ENCODE measurements at places on chromosomes 2 and 18.

DNA sequence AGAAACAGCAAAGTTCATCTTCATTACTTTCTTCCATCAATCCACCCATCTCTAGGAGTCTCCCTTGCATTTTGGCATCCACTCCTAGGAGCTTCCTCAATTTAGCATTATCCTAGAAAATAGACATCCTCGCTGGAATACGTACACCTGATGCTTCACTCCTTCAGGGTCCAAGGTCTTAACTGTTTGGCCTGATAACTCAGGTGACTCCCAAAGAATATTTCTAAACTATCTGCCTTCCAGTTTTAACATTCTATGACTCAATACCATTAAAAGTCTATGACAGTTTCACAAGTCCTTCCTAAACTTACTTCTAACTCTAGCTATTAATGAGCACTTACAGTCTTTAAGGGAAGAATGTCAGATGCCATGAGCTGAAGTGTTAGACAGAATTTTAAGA, 26.5 kb upstream of the TLK1 start:
- DNase-seq, result no peak

DNA sequence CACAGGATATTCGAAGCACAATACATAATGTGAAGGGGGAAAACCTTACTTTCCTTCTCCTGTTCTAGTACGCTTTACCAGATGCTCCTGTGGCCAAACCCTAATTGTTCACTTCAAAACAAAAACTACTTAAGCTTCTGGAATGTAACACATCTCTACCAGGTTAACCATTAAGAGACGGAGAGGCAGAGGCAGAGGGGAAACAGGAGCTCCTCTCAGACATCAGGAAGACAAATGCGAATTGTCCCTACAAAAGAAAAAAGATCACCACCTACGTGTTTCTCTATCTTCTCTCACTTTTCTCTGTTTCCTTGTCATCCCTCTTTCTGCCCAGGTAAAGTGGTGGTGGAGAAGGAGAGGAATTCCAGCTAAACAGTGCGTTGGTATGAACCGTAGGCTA, 266.8 kb downstream of the NRXN1 start:
- no peak for DNase-seq

- no peak for DNase-seq
These were observed 39.6 kb upstream of the RMDN2 start for GRCh38 chr2:37885329-37885993.

GRCh38 chr2:178193823-178194599, at the start of gene OSBPL6:
Gene OSBPL6 (plus strand): TSS chr2:178194512. CDS start chr2:178306185, 111,673 bp downstream.
- peak; percentile 32 for DNase-seq

GRCh38 chr18:12430137-12430990, 22.6 kb downstream of the PRELID3A start:
- no peak for DNase-seq

GRCh38 chr2:239245872-239246721, 154.7 kb downstream of the HDAC4 start:
- DNase-seq, result no peak

GRCh38 chr18:77068321-77069312, 64.0 kb downstream of the MBP start:
- DNase-seq, result no peak

- DNase-seq, result no peak
These were observed 20.3 kb upstream of the KIDINS220 start for GRCh38 chr2:8857709-8858108.

GRCh38 chr2:84719434-84719833, 161.4 kb downstream of the TRABD2A start:
- no peak for DNase-seq

GRCh38 chr2:98498703-98499440, 54.2 kb downstream of the INPP4A start:
- no peak for DNase-seq

DNA sequence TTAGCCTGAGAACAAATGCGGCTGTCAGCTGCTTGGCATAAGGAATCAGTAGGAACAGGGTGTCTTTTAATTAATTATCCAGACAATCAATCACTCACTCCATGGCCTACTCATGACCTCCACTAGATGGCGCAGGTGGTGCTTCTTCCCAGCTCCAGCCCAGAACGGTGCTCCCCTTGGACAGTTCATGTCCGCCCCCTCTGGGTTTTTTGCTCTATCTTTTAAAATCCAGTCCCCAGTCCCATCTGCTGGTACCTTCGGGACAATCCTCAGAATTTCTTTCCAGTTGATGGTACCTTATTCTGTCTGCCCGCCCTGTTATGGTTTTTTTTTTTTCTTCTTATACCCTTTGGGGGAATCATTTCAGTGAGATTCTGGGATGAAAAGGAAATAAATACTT, 99.8 kb downstream of the CACNB4 start:
- DNase-seq, result peak; percentile 29

- no peak for DNase-seq
These were observed 148.2 kb downstream of the NDUFA10 start for GRCh38 chr2:239876948-239877289.

DNA sequence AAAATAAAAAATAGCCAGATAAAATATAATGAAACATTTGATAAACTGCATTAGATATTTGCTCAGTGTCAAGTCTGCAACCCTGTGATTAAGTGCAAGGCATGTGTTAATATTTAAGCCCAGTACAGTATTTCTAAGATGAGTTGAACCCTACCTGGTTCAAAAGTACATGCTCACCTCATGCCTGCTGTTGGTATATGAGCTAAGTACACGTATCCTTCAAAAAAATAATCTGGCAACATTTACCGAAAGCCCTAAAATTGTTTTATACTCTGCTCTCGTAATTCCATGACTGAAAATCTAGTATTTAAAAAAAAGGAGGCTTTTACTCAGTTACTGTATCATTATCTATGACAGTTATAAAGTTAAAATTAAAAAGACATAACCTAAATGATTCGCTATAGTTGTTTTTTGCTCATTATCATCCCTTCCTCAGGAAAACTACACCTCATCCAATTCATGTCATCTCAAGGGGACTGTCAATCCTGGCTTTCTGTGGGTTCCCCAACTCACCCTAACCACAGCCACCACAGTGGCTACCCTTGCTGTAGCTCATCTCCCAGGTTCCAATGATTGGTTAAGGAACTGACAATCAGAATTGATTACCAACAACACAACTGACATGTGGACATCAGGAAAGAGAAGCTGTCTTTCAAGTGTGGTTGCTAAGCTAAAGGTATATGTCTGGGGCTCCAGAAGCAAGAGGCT, 10.6 kb downstream of the TLK1 start:
- DNase-seq, result no peak

- no peak for DNase-seq
These were observed 8.8 kb downstream of the PELI1 start for GRCh38 chr2:64135421-64135820.

GRCh38 chr2:144983107-144983506, 463.2 kb upstream of the ZEB2 start:
- DNase-seq, result no peak

- DNase-seq, result no peak
These were observed 158.3 kb downstream of the PRPF40A start for GRCh38 chr2:152559008-152559407.

DNA sequence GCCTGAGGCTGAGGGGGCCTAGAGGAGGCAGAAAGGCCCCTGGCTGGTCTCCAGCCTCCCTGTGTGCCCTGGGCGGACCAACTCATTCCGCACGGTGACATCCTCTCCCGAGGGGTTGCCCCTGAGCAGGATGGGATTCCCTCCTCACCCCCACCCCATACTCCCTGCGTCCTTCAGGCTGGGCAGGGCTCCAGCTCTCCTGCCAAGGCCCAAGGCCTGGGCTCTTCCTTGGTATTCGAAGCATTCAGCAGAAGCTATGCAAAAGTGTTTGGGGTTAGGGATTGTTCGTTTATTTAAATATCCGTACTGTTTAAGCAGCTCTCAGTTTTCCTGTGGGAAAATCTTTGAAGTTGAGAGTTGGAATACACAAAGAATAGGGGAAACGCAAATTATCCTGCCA, 113.1 kb upstream of the RAB12 start:
- DNase-seq, result no peak

DNA sequence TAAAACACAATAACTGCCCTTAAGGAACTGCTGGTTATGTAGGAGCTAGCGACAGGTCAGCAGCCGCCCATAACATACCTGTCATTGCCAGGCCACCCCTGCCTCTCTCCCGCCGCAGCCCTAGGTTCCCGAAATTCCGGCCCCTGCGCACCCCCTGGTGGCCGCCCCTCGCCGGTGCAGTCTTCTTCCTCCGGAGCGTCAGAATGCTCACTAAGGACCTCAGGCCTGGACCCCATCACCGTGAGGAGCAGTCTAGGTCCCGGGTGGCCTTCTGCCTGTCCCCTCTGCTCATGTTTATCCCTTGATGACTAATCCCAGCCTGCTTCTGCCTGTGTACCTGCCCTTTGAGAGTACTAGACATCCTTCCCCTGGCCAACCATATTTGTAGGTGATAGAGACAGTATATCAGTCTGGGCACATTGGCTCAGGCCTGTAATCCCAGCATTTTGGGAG, 115.7 kb upstream of the SLC1A4 start:
- peak; percentile 82 for DNase-seq

- no peak for DNase-seq
These were observed 196.4 kb upstream of the TWIST2 start for GRCh38 chr2:238651306-238652052.

DNA sequence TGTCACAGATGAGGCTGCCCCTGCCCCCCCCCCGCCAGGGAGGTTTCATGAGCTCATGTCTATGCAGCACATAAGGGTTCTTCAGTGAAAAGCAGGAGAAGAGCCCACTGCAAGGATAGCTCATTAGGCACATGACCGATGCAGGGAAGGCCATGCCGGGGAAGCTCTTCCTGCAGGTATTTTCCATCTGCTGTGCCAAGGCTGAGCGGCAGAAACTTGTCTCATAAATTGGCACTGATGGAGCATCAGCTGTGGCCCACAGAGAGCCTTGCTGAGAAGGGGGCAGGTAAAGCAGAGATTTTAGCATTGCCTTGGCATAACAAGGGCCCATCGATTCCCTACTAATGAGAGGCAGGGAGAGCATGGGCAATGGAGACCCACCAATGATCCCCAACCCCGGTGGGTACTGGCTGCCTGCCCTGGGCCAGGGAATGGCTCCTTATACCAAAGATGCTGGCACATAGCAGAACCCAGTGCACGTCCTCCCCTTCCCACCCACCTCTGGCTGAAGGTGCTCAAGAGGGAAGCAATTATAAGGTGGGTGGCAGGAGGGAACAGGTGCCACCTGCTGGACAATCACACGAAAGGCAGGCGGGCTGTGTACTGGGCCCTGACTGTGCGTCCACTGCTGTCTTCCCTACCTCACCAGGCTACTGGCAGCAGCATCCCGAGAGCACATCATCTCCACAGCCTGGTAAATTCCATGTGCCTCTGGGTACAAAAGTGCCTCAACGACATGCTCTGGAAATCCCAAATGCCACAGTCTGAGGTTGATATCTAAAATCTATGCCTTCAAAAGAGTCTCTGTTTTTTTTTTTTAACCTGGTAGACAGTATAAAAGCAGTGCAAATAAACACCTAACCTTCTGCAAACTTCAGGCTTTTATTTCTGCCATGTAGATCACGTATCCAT, 41.4 kb downstream of the STEAP3 start:
- DNase-seq, result peak; percentile 15

GRCh38 chr2:95203911-95204310, 3.4 kb upstream of the ZNF892 start:
- no peak for DNase-seq

GRCh38 chr18:31553800-31554199, 37.9 kb upstream of the TTR start:
- no peak for DNase-seq

- DNase-seq, result no peak
These were observed 22.5 kb upstream of the NEB start for GRCh38 chr2:151756820-151757219.

DNA sequence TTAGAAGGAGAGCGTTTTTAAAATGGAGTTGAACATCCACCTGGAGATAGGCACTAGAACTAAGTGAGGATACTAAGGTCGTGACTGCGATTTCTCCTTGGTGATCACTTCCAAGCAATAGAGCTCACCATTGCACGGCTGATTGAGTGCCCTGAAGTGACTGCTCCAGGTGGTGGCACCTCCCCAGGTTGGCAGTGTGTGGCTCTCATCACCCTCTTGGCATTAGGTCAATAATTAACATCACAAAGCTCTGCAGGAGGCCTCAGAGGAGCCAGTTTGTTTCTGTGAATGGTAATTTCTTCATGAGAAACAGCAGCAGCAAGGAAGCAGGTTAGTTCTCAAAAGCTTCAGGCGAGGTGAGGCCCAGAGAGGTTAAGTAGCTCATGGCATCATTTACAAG, 259.6 kb downstream of the CLIP4 start:
- DNase-seq, result no peak

- DNase-seq, result no peak
These were observed 5.0 kb downstream of the SPIRE1 start for GRCh38 chr18:12652861-12653401.

- DNase-seq, result no peak
These were observed 584 bp downstream of the BOLA3 start for GRCh38 chr2:74146929-74147726.

GRCh38 chr18:27921904-27922751, 254.8 kb downstream of the CDH2 start:
- no peak for DNase-seq

GRCh38 chr2:205612636-205613035, 69.7 kb upstream of the NRP2 start:
- DNase-seq, result peak; percentile 8

DNA sequence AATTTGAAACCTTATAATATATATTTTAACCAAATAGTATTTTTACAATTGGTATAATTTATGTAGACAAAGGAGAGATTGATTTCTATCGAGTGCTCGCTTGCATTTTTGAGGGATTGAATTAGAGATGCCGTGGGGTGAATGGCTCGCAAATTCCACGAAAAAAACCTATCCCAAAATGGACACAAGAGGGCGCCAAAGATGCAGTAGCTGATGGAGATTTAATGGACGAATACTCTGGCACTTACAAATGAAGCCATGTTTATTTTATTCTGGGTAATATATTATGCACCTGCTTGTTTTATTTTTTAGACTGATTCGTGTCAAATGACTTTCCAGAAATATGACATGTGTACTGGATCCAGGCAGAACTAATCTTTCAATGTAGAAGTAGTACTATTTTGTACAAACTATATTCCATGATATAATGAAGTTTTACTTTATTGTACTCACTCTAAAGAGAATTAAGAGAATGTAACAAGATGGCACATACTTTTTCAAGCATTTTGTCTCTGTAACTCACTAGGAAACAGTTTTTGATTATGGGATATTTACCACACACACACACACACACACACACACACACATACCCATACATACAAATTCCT, 505.4 kb downstream of the PLCL1 start:
- peak; percentile 45 for DNase-seq

- no peak for DNase-seq
These were observed 5.8 kb upstream of the DUSP2 start for GRCh38 chr2:96150791-96151594.

- DNase-seq, result no peak
These were observed 50.4 kb downstream of the CLIP4 start for GRCh38 chr2:29165362-29166241.

- DNase-seq, result no peak
These were observed 205 bp downstream of the TET3 start for GRCh38 chr2:73984922-73985307.

GRCh38 chr18:45161850-45162249, 453.4 kb upstream of the SLC14A2 start:
- DNase-seq, result no peak

DNA sequence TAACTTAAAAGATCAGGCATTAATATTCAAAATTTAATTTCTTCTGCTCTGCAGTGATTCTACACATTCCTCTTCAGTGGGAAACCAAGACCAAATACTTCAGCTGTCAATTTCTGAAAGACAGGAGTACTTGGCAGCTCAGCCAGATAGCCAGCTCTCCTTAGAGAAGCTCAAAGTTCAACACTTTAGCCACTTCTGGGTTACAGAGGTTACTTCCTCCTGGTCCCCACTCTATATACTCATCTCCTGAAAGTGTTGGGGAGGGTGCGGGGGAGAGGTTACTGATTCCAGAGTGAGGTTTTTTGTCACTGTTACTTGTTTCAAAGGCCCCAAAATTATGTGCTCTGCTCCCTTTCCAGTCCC, 4.1 kb downstream of the CYTIP start:
- no peak for DNase-seq

All from activated CD4-positive, alpha-beta T cell treated with anti-CD3 and anti-CD28 coated beads for 24 hours (primary cell).